ENCODE measurements at places on chromosomes 7 and 10.

GRCh38 chr10:117365612-117366011 is 9.6 kb downstream of the PDZD8 start:
- DNase-seq, result no peak

GRCh38 chr7:32018845-32019578 is 51.2 kb downstream of the PDE1C start:
- no peak for DNase-seq

DNA sequence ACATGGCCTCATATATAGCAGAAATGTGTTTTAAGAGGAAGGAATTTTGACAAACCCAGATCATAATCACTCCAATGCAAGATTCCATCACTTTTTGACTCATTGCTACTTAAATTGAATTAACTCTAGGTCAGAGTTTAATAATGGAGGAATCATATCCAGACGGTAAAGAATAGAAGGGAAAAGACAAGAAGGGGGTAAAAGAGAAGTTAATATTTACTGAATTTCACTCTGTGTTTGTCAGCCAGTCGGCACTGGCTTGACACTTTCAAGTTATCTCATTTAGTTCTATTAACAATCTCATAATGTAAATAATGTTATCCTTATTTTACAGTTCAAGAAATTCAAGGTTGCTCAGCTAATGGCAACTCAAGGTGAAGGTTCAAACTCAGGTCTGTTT is 147.5 kb downstream of the SEMA3A start:
- no peak for DNase-seq

GRCh38 chr7:11427686-11428273 is 404.2 kb downstream of the THSD7A start:
- peak; percentile 48 for DNase-seq

GRCh38 chr10:119859420-119860258 is 13.0 kb downstream of the MCMBP start:
- DNase-seq, result no peak

DNA sequence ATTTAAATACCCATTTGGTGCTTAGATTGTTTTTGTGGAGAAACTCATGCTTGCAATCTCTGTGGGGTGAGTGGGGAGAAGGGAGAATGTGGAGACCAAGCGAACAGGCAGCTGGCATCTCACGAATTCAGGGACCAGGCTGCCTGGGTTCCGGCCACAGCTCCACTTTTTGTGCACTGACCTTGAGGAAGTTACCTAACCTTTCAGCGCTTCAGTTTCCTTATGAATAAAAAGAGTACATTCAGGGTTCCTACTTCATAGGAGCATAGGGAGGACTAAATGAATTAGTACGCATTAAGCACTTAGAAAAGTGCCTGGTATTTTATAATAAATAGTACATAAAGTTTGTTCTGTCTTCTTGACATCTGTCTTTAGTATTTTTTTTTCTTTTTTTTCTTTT is 72.5 kb downstream of the PRTFDC1 start:
- no peak for DNase-seq

GRCh38 chr7:70052691-70053090 is 454.4 kb downstream of the AUTS2 start:
- no peak for DNase-seq

DNA sequence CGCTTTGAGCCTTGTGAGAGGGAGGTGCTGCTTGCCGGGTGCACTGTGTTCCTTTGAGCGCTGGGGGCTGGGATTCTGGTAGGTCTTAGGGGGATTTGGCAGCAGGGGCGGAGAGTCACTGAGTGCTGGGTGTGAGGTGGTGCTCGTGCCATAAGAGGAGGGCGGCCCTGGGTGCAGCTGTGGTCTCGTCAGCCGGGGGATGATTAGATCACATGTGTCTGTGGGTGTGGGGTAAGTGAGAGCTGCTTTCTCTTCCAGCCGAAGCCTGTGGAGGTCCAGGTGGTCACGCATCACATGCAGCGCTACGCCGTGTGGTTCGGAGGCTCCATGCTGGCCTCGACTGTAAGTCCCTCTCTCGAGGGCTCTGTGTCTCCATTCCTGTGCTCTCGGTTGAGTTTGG is 93.7 kb downstream of the ACTR3B start:
- no peak for DNase-seq

- no peak for DNase-seq
Measured at GRCh38 chr7:119594956-119595355, 678.0 kb upstream of the KCND2 start.

DNA sequence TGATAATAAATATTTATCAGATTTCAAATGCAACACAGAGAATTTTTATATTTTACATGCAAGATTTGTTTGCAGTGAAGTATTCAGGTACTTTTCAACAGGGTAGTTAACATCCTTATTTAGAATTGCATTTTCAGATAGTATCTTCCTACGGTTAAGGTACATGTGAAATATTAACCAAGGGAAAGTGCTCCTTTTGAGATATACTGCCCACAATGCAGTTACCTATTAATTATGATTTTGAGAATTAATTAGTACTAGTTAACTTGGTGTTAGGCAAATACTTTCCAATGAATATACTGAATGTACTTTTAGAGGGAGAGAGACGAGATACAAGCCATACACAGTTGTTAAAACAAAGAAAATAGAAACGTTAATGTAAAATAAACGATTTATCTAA is 206.2 kb upstream of the YAE1 start:
- no peak for DNase-seq

DNA sequence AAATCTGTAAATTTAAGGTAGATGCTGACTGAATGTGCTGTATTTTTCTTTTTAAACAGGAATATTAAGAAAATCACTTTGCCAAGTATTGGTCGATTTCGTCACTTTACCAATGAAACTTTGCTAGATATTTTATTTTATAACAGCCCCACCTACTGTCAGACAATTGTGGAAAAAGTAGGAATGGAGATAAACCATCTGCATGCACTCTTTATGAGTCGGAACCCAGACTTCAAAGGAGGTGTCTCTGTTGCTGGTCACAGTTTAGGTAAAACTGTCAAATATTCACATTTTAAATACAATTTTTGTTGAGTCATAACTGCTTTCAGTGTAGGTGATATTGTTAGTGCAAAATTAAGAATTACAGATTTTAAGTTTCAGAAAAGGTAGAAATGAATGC is 25.2 kb downstream of the SEC23IP start:
- no peak for DNase-seq

DNA sequence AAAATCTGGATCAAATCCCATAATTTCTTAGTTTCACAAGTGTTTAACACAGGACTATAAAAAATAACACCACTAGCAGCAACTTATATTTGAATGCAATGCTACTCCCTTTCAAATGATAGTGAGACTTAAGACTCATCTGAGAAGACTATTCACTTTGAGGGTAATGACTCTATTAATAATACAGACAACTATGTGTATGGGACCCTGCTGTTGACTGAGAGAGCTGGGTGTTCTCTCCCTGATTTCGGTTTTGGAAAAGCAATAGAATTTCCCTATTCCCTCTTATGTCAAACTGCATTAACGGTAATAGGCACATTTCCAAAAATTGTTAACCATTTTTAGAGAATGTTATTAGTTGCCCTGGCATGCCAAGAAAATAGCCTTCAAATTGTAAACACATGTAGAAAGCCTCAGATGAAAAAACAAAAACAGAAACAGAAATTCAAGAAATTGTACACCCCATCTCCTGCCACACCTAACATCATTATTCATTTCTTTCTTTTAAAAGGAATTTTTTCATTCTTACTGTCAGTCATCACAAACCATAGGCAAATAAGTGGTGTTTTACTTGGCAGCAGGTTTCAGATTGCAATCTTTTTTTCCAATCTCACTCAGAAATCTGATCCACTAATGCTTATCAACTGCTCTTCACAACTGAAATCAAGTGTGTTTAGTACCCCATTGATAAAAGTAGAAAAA is 153.7 kb downstream of the TFPI2 start:
- DNase-seq, result no peak

GRCh38 chr10:74460812-74461211 is 309.8 kb downstream of the ADK start:
- no peak for DNase-seq

GRCh38 chr10:120735773-120736371 is 115.3 kb upstream of the WDR11 start:
- DNase-seq, result no peak

DNA sequence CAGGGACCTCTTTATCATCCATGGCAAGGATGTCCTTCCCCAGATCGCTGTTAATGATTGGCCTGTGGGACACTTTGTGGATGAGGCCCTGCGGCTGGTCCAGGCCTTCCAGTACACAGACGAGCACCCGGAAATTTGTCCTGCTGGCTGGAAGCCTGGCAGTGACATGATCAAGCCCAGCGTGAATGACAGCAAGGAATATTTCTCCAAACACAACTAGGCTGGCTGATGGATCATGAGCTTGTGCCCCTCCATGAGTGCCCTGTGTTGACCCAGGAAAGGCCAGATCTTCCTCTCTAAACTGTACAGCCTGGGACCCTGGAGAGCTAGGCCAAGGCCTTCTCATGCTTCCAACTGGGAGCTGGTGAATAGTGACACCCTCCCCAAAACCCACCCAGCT is 124.1 kb downstream of the CUL2 start:
- DNase-seq, result no peak

DNA sequence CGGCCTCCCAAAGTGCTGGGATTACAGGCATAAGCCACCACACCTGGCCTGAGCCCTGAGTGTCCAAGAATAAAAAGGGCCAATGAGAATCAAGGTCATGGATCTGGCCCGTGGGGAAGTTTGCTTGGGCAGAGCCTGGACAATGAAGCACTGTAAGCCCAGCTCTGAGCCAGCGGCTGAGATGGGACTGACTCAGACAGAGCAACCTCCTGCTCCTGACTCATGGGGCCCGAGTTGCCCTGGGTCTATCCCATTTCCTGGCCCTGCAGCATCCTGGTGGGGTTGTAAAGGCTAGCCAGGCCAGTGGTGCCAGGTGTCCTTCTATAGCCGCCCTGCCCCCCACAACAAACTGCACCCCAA is 5.2 kb upstream of the MYH16 start:
- no peak for DNase-seq

GRCh38 chr7:132609906-132610520 is 33.7 kb upstream of the PLXNA4 start:
- no peak for DNase-seq

DNA sequence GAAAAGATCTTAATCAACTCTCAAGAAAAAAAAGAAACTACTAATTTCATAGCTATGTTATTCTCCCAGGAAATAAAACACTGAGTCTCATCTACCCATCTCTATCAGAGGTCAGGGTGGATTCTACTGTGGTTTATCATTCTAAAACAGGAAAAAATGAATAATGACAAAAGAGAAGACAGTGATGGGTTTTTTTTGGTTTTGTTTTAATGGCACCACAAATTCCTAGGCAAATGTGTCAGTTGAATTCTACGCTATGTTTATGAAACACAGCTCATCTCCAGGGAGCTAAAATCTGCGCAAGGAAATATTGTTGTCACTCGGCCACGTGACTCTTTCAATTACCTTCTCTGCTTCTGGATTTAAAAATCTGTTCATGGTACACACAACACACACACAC is 393.4 kb upstream of the SORCS1 start:
- DNase-seq, result no peak

- no peak for DNase-seq
Measured at GRCh38 chr10:91352760-91353159, 57.4 kb upstream of the HECTD2 start.

- no peak for DNase-seq
Measured at GRCh38 chr10:30000802-30001571, 58.4 kb downstream of the JCAD start.

DNA sequence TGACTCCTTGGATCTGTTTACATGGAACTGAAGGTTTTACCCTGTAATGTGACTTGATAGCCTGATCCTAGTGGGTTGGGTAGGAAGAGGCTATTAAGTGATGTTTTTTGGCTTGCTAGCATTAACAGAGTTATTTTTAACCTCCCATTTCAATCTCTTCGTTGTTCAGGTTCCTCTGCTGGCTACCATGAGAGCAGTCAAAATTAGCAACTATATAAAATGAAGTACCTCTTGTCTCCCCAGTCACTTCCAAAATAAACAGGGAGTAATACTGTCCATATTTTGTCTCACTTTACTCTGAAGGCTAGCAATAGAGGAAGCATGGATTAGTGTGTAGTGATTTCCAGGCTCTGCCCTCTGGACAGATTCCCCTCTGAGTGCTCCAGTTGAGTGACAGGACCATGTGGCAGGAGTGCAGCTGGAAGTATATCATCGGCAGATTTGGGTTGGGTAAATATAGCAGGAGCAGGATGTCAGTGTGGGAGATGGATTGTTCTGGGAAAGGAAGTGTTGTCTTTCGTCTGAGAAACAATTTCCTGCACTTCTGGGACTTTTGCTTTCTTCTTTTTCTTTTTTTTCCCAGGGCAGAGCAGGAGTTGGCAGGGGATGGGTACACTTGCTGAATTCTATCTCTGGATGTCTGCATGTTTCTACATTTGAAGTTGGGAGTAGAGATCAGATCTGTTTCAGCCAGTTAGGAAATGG is 35.2 kb downstream of the GBF1 start:
- DNase-seq, result no peak

DNA sequence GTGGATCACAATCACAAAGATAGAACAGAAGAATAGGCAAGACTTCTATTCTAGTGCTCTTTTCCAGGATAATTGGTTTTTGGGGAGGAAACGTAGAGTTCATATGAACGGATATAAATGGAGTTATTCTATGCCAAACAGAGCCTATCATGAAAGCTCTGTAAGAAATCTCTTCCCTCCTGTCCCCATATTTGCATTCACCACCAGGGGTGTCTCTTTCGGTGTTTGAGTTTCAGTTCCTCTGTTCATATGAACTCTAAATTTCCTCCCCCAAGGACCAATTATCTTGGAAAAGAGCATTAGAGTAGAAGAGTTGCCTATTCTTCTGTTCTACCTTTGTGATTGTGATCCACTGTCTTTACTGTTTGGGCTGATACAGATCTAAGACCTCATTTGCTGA is 48.3 kb upstream of the CDC14C start:
- DNase-seq, result no peak

DNA sequence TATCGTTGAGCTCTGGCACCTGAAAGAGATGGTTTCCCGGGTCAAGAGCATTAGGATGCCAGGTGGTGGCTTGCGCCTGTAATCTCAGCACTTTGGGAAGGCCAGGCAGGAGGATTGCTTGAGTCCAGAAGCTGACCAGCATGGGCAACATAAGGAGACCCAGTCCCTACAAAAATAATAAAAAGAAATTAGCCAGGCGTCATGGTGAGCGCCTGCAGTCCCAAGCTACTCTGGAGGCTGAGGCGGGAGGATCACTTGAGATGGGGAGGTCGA is 6.1 kb upstream of the KCP start:
- no peak for DNase-seq

DNA sequence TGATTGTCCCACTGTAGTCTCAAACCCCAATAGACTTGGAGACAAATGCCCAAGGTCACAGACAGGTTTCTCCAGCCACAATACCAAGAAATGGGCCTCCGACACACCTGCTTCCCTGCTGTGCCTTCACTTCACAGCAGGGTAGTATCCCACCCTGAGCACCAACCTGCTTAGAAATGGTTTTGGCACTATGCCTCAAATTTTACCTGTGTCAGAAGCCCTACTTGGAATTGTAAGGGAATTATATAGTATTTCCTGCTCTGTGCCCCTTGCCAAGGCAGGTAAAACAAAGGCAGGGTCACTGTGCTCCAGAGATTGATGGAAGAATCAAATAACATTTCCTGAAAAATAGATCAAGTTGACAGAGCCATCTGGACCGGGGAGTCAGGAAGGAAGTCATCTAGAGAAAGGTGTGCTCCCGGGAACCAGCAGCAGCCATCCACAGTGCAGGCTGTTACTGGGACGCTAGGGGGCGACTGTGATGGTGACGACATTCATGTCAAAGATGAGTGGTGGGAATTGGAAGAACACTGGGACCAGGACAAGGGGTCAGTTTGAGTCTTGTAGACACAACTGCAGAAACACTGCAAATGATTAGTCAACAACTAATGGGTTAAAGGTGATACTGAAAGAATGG is 117.8 kb upstream of the AKR1E2 start:
- no peak for DNase-seq

All from NCI-H2107 (cell line).